Activated naive CD4-positive, alpha-beta T cell (primary cell): ENCODE measurements at places on chromosomes 6 and 20.
A peak's percentile ranks its signal among the peaks of the same experiment; 100 is the strongest.

GRCh38 chr6:815348-815738 lies 122.4 kb upstream of the EXOC2 start:
- no peak for DNase-seq

DNA sequence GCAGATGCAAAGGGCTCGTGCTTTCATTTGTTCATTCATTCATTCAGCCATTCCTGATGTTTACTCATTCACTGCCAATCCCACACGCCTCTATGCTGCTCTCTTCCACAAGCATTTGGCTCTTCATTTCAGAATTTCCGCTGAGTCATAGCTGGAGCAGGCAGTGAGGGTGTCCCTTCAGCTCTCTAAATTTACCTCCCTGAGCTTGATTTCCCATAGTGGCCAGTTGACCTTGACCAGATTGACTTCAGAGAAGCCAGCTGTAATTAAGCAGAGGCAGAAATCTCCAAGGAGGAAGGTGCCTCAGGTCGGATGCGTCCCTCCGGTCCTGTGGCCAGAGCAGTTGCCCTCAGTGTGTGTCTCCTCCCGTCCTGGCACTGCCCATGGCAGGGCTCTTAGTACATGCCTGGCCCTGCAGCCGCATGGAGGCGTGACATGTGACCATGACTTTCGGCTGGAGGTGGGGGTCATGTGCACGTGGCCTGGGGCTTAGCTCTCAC lies 267.2 kb upstream of the ECI2 start:
- DNase-seq: no peak

DNA sequence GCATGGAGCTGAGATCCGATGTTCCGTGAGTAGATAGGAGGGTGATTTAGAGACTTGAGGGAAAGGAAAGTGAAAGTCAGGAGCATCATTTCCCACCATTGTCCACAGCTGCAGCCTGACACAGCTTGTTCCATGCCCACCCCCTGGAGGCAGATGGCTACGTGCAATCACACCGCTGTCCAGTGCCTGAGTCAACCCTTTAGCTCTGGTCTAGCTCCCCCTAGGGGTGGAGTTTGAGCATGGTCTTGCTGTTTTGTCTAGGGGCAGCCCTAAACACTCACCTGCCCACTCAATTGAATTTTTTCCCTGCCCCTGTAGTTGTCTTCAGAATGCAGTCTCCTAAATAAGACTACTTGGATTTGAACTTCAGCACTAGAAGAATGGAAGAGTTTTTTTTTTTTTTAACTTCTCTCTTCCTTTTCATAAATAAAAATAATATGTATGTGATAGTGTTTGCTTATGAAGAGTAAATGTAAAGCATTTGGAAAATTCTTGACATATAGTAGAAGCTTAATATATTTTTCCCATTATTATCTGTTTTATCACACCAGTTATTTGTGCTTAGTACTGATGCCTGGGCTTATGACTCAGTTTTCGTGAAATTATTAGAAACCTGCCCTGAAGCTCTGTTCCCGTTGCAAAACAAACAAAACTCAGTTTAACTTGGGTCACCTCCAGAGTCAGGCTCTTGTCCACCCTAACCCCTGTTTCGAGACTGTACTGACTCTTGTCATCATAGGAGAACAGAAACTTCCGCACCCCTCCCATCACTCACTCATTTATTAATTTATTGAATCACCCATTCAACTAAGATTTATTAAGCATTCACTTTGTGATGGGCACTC lies 814.8 kb downstream of the MAFB start:
- DNase-seq: no peak

GRCh38 chr6:106630366-106630765 lies 988 bp downstream of the QRSL1 start:
- no peak for DNase-seq

- no peak for DNase-seq
These were observed 18.4 kb upstream of the RBBP8NL start for GRCh38 chr20:62445553-62446340.

DNA sequence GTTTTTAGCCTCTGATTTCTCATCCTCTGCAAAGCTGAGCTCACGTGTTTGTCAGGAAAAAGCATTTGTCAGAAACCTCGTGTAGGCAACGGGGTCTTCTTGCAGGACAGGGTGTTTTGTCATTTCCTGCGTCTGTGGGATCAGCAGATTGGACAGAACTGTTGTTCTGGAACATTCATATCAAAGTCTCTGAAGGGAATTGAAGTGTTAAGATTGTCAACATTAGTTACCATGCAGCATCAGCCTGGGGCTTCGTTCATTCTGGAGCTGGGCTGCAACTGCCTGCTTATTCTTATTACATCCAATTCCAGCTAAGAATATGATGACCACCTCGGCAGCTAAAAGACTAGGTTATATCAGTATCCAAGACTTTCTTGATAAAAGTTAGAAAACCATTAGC lies 71.0 kb upstream of the RALGAPA2 start:
- no peak for DNase-seq

GRCh38 chr6:43772681-43773049 lies 2.7 kb downstream of the VEGFA start:
- DNase-seq: no peak

- no peak for DNase-seq
These were observed 8.9 kb upstream of the MLN start for GRCh38 chr6:33812669-33813068.

DNA sequence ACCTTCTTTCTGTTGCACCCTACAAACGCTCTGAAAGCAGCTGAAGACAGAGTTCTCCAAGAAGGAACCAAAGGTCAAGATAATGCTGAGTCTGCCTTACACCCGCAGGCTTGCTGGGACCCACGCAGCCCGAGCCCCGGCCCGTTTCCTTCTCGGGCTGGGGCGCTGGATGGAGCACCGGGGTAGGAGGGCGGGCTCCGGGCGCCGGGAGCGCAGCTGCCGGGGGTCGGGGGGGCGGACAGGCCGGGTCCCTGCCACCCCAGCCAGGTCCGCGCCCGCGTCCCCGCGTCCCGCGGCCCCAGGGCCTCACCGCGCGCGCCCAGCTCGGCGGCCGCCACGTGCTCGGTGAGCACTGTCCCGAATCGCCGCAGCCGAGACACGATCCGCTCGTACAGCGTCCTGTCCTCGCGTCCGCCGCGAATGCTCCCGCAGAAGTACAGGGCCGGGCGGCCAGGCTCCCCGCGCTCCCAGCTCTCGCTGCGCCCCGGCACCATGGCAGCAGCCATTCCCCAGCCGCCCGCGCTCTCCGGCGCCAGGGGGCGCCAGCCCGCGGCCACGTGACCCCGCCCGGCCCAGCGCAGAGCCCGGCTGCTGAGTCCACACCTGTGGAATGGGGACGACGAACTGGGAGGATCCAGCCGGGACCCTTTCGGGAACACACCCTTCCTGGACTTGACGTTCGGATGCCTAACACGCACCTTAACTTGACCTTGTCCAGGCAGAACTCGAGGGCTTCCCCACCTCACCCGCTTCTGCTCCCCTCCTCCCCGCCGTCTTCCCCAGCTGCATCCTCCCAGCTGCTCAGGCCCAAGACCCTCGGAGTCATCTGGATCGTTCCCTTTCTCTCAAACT lies at the start of gene DNPH1:
Gene DNPH1 (minus strand): TSS at position 531 of the 852 bp plus-strand sequence. CDS start 25 bp downstream, at position 506.
- DNase-seq: peak; percentile 57

DNA sequence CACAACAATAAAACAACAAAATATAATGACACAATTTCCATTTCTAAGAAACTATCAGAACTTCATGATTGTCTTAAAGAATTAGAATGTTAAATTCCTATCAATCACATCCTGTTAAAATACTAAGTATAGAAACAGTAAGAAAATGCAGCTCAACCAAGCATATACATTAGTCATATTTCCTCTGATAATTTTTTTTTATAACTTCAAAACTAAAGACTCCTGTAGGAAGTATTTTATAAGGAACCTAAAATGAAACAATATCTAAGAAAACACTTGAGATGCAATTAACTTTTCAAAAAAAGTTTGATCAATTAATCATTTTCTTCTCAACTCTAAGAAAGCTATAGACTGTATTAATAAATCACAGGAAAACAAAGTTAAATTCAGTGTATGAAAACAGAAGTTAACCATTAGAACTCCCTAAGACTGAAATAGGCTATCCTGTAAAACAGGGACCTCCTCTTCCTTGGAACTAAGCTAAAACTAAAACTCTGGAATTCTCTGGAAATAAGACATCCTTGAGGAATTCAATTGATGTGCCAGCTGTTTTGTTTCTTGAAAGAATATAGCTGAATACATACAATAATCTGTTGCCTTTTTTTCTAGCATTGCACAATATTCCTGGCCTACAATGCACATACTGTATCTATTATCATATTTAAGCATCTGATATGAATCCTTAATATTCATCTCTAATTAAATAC lies 19.8 kb downstream of the FKBP5 start:
- DNase-seq: no peak

DNA sequence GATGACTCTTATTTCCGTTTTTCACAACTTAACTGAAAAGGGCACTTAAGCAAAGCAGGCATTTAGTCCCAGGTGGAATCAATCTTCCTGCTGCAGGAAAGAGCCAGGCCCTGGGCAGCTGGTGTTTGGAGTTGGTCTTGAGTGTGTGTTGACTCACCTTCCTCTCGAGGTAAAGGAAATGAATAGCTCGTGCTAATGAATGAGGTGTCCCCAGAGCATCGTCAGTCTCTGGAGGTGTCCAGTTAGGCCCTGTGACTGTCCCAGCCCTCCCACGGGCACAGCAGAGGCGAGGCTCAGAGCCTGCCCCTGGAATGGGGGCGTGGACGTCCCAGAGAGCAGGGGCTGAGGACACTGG lies 277.7 kb downstream of the NRN1 start:
- no peak for DNase-seq
